NCI-H748 treated with DMSO at 0.1 percent for 48 hours (cell line): ENCODE measurements at places on chromosomes 12 and 14.
A peak's percentile ranks its signal among the peaks of the same experiment; 100 is the strongest.

DNA sequence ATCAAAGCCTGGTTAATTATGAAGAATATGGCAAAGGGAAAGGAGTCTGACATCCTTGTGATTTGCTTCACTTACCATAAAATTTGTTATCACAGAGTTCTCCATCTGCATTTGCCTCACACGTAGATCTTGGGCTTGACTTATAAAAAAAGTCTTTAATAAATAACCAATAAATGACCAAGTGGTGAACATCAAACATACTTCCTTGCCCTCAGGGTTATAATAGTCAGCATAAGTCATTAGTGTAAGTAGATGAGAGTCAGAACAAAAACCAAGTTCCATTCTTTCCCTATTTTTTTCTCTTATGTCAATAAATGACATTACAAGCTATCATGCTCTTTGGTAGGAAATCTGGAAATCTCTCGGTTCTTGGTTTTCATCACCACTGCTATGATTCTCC is 635.4 kb upstream of the ATXN7L3B start:
- no peak for DNase-seq

DNA sequence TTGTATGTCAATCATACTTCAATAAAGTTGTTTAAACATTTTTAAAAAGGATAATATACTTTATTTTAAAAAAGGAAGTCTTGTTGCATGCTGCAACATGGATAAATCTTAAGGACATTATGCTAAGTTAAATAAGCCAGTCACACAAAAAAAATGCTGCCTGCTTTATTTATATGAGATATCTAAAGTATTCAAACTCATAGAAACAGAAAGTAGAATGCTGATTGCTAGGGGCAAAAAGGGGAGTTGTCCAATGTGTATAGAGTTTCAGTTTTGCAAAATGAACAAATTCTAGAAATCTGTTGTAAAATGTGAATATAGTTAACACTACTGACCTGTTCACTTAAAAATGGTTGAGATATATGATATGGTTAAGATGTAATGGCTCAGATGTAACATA is 8.7 kb downstream of the KLRC4 start:
- no peak for DNase-seq

DNA sequence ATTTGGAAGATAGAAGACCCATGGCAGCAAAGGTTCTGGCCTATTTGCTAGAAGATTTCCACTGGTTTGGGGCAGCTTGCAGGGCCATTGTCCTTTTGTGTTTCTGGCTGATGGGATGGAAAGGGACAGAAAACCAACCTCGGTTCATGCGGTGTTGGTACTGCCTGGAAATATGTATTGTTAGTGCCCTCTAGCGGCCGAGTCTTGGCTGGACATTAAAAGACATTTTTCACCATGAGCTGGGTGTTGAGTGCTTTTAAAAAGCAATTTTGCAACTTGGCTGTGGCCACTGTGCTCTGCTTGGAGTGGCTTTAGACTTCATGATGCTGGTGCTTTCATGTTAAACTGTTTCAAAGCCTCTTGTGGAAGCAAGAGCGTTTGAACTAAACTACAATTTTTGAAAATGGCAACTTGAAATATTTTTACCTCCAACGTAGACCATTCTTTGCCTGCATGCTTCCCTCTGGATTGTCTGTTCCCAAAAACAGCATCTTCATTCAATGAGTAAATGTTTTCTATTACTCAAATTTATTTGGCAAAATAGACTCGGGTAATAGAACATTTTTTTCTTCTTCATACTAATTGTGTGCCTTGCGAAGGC is 102.7 kb upstream of the TBX5 start:
- DNase-seq, result peak; percentile 57

DNA sequence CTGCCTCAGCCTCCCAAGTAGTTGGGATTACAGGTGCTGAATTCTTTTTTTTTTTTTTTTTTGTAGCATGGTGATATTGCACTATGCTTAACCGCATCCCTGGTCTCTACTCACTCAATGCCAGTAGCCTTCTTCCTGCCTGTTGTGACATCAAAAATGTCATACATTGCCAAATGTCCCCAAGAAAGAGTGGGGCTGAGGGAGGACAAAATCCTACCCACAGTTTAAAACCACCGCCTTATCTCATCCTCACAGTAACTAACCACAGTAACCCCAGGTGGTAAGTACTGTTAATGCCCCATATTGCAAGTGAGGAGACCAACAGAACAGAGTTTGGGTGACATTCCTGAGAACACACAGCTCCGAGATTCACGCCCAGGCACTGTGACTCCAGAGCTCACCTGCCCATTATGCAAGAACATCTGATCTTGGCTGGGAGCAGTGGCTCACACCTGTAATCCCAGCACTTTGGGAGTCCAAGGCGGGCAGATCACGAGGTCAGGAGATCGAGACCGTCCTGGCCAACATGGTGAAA is 19.6 kb downstream of the MORN3 start:
- DNase-seq, result no peak

DNA sequence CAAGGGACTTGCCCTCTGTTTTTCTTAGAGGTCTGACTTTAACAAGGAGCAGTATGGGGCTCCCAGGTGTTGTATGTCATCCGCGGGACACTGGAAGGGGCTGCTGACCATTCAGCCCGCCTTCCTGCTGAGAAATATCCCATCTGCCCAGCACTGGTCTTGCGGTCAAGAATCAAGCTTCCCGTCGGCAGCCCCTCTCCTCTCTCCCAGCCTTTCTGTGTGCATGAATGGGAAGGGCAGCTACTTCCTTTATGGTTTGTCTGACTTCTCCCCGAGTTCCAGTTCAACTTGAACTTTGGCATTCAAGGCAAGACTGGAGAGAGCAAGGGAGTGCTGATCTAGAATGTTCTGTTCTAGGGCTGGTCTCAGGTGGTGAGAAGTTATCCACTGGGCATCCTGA is 51.5 kb downstream of the PSMA6 start:
- DNase-seq, result no peak

- no peak for DNase-seq
These were observed 147.8 kb downstream of the GCH1 start for GRCh38 chr14:54754623-54755386.

- DNase-seq, result no peak
These were observed 235.2 kb upstream of the CRY1 start for GRCh38 chr12:107328442-107329133.

- DNase-seq, result no peak
These were observed 108.1 kb downstream of the TTLL5 start for GRCh38 chr14:75769047-75769685.

- no peak for DNase-seq
These were observed 23.2 kb downstream of the RAP1B start for GRCh38 chr12:68633614-68634558.

DNA sequence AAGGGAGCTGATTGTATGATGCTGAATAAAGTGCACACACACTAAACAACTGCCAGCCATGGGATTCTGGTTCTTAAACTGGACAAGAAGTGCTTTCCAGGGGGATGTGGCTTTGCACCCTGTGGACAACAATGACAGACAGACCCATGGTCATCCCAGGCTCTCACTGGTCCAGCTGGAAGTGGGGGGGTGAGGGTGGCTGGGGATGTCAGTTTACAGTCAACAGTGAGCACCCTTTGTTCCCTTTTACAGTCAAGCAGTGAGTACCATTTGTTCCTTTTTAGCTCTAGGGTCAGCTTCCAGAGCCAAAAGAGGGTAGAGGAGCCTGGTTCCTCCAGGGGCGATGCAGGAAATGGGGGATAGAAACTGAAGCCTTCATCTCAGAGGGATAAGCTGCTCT is 100.7 kb downstream of the SMOC1 start:
- DNase-seq, result no peak
